ENCODE measurements at places on chromosomes 16 and 17. TPM values are rescaled to one million over a fixed set of nuclear protein-coding genes. Genes with fewer than 3 reads are reported as not detected.

PRR35 gene
- total RNA-seq: not detected

TMEM204 gene
- total RNA-seq: 27.7 TPM

NUPR1 gene
- 2.7 TPM for total RNA-seq

GRCh38 chr17:41689497-41690299, 1.0 kb downstream of the EIF1 start:
- no peak for DNase-seq
- no peaks in the 10 kb centered on the region for H3K27me3 ChIP-seq
- peak overlapping the region; percentile 100 for H3K27ac ChIP-seq
- peaks cover 54% of the 10 kb centered on the region for H3K36me3 ChIP-seq
- peaks cover 38% of the 10 kb centered on the region for H3K4me1 ChIP-seq

DNA sequence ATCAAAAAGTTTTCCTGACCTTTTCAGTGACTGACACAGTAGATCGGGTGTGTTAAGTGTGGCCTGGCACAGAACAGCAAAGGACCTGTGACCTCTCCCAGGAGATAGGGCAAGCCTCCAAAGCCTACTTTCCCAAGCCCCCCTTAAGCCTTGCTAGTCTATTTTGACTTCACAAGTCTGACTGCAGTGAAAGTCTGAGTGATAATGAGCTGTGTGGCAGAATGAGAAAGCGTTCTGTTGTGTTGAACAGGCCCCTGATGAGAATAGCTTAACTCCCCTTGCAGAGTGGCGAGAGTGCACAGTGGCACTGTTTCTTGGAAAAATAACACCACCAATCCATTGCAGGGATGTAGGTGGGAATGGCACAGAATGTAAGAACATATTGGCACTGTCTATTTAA, 32.8 kb downstream of the MMD start:
- no peaks in the 10 kb centered on the region for H3K4me1 ChIP-seq
- H3K27ac ChIP-seq: no peak overlapping the region
- H3K4me3 ChIP-seq: no peak overlapping the region

- no peaks in the 10 kb centered on the region for H3K36me3 ChIP-seq
- H3K4me3 ChIP-seq: no peak overlapping the region
- H3K4me1 ChIP-seq: no peaks in the 10 kb centered on the region
- no peak for DNase-seq
- H3K27ac ChIP-seq: no peak overlapping the region
These were observed 93.1 kb downstream of the VAT1L start for GRCh38 chr16:77881355-77882030.

- peaks cover 77% of the 10 kb centered on the region for H3K36me3 ChIP-seq
- peaks cover 41% of the 10 kb centered on the region for H3K4me1 ChIP-seq
These were observed 23.3 kb downstream of the CPNE2 start for GRCh38 chr16:57115514-57116182.

GRCh38 chr16:87201052-87201451, 116.1 kb downstream of the C16orf95 start:
- H3K4me1 ChIP-seq: no peaks in the 10 kb centered on the region
- no peaks in the 10 kb centered on the region for H3K36me3 ChIP-seq
- H3K4me3 ChIP-seq: no peak overlapping the region
- peaks cover 8% of the 10 kb centered on the region for H3K27me3 ChIP-seq
- no peak for DNase-seq

GRCh38 chr16:31141489-31142108, 6.1 kb upstream of the PRSS8 start:
- peaks cover 18% of the 10 kb centered on the region for H3K4me1 ChIP-seq
- H3K27me3 ChIP-seq: no peaks in the 10 kb centered on the region

Data from spleen (tissue), 13 donors.